ENCODE measurements at places on chromosomes 6 and 20.
A peak's percentile ranks its signal among the peaks of the same experiment; 100 is the strongest.

DNA sequence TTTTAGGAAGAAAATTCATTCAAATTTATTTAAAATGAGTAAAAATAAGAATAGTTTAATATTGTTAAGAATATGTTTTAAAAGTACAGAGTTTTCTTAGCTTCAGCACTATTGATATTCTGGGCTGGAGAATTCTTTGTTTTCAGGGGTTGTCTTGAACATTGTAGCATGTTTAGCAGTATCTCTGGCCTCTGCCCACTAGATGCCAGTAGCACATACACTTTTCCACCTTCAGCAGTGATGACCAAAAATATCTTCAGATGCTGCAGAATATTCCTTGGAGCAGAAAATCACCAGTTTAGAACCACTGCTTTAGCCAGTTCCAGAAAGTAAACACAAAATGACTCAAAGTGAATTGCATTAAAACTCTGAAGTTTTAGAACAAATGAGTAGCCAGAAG is 19.4 kb upstream of the SDHAF4 start:
- DNase-seq, result peak; percentile 20

DNA sequence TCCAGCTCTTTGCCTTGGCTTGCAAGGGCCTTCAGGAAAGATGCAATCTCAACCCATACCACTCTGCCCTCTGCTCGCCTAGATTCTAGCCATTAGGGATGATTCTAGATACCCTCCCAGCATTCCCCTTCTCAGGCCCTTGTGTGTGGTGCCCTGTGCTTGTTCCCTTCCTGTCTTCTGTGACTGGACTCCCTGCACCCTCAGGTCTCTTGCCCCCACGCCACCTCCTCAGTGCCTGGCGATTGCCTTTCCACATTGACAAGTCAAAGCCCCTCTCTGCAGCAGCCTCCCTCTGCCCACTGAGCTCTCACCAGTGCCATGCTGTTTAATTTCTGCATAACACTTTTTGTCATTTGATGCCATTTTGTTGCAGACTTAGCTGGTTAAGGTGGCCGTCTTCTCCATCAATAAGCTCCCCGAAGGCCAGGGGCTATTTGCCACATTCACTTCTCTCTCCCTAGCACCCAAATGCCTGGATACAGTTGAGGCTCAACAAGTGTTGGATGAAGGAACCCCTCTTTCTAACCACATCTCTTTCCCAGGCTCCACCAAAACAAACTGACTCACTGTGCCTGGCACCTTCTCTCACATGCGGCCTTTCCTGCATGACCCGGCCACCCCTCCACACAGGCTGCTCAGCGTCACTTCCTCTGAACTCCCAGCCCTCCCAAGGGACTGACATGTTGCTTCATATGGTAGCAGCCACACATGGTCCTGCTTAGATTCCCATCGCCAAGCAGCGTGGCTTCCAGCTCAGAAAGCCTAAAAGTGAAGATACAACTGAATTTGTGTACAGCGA is 4.6 kb upstream of the TXNDC5 start:
- DNase-seq, result no peak

DNA sequence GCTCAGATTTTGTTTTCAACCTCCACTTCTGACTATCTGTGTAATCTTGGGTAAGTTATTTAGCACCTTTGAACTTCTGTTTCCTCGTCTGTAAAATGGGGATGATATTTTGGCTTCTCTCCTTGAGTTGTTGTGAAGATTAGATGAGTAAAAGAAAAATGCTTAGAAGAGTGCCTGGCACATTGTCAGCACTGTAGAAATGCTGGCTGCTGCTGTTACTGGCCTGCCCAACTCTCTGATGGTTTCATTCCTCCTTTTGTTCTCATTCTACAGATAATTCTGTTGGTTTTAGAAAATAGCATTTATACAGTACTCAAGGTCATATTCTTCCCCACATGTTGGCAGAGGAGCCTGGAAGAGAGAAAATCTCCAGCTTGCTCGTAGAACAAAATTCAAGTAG is 547.2 kb upstream of the JAG1 start:
- DNase-seq, result no peak

- no peak for DNase-seq
Measured at GRCh38 chr6:24147511-24148153, 21.6 kb downstream of the NRSN1 start.
